Esophagus muscularis mucosa (tissue), 4 donors: ENCODE measurements at places on chromosomes 2 and 18. TPM values are rescaled to one million over a fixed set of nuclear protein-coding genes. Genes with fewer than 3 reads are reported as not detected.

Gene ERBB4
- 0.19 TPM for total RNA-seq

- no peak for DNase-seq
Observed at GRCh38 chr2:109189751-109190150, 60.7 kb downstream of the SH3RF3 start.

DNA sequence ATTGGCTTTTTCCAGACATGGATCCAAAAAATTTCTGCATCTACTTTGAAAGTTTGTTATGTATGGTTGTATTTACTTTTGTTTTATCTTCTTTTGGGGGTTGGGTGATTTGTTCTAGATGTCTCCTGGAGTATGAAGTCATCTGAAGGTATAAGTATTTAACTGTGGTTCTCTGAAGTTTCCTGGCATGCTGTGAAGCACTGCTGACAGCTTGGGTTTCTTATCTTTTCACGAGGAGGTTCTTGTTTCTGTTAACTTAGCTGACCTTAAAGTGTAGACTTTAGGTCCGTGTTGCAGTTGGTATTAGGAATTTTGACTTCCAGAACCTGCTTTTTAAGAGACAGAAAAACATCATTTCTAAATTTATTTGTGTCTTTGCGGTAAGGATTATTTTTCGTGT is 15.9 kb downstream of the GLS start:
- DNase-seq, result no peak

GRCh38 chr2:46170611-46171350 is 126.4 kb upstream of the EPAS1 start:
- no peak for DNase-seq

Gene TLX2
- 0.84 TPM for total RNA-seq

DNA sequence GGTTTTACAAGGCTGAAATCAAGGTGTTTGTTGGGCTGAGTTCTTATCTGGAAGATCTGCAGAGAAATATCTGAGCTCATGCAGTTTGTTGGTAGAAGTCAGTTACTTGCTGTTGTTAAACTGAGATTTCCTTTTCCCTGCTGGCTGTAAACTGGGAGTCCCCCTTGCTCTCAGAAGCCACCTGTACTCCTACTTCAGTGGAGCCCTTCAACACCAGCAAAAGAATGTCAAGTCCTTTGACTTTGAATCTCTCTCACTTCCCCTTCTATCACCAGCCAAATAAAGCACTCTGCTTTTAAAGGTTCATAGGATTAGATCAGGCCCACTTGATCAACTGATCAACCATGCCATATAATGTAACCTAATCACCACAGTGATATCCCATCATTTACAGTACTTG is 252.2 kb upstream of the CDH7 start:
- no peak for DNase-seq

GRCh38 chr2:25980076-25980887 is 2.0 kb downstream of the KIF3C start:
- no peak for DNase-seq

DNA sequence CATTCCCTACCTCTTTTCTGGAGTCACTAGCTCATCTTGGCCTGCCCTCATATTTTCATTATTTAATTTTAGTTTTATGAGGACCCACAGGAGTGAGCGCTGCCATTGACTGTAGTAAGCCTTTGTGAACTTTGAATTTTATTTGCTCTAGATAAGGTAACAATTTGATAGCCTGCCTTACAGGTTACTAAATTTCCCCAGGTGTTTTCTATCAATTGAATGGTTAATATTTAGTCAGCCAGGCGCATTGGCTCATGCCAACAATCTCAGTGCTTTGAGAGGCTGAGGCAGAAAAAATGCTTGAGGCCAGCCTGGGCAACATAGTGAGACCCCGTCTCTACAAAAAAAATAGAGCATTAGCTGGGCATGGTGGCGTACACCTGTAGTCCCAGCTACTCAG is 50.2 kb downstream of the DAW1 start:
- DNase-seq, result no peak

- no peak for DNase-seq
Observed at GRCh38 chr2:64474121-64474571, 20.2 kb downstream of the LGALSL start.

- no peak for DNase-seq
Observed at GRCh38 chr2:232353096-232353495, 25.5 kb upstream of the ALPP start.

DNA sequence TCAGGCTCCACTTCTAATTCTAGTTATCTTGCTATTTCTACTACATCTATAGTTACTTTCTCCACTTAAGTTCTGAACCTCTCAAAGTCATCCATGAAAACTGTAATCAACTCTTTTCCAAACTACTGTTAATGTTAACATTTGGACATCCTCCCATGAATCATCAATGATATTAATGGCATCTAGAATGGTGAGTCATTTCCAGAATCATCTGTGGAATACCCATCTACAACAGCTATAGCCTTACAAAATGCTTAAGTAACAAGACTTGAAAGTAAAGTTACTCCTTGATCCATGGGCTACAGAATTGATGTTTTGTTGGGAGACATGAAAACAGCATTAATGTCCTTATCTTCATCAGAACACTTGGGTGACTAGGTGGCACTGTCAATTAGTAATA is 35.4 kb downstream of the BARD1 start:
- DNase-seq, result no peak

DNA sequence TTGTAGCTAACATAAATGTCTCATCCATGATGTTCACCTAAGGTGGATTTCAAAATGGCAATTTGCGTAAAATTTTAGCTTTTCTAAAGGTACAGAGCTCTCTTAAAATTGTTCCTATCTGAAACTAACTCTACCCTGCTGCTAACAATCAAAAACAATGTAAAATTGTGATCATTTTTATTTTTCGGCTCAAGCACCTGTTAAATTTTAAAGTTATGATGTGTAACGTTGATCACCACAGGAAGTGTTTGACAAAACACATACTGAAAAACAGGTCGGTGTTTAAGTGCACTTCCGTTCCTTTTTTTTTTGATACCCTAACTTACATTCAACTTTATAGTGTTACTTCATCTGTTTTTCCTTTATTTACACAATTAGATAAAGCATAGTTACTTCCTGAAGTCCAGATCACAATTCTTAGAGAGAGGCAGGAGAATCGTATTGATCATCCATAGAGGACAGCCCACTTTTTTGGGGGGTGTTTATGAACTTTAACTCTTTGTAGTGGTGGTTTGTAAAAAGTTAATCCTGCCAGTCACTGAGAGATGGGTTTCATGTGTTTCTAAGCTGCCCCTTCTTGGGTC is 6.0 kb upstream of the NCK2 start:
- no peak for DNase-seq
